Stimulated activated CD8-positive, alpha-beta memory T cell treated with anti-CD3 and anti-CD28 coated beads, Interleukin-7, amount 100 ng/mL, for 4 hours (primary cell): ENCODE measurements at places on chromosomes 11 and 22.
A peak's percentile ranks its signal among the peaks of the same experiment; 100 is the strongest.

- no peak for DNase-seq
These were observed 155.6 kb upstream of the NCAM1 start for GRCh38 chr11:112805658-112806057.

- DNase-seq = no peak
These were observed 31.7 kb downstream of the ADAMTS15 start for GRCh38 chr11:130480186-130480585.

- DNase-seq = no peak
These were observed 61.5 kb downstream of the SMCO4 start for GRCh38 chr11:93481696-93482095.

DNA sequence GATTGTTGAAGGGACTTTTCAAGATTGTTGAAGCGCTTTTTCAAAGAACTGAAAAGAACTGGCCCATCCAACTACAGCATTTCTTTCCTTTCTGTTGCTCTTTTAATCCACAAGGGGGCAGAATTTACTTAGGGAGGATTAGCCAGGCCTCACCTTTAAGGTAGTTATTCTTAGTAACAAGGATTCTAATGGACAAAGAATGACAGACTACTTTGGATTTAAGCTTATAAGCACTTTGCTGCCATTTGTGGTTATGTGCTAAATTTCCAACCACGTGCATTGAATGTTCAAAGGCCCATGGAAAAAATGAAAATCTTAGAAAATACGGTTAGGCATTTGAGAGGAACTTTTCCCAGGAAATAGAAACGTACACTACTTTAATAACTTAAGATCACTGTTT, 49.5 kb upstream of the HSPA8 start:
- DNase-seq = no peak

GRCh38 chr11:765025-765801, 12.1 kb downstream of the GATD1 start:
- DNase-seq = peak; percentile 39

- DNase-seq = no peak
These were observed at the start of gene SLC6A5 for GRCh38 chr11:20599221-20600019. Gene SLC6A5 (plus strand): TSS chr11:20599608. CDS start chr11:20599673, 65 bp downstream.

GRCh38 chr11:75644370-75644769, 24.5 kb downstream of the MAP6 start:
- no peak for DNase-seq

- no peak for DNase-seq
These were observed 65.8 kb downstream of the DCDC1 start for GRCh38 chr11:31303644-31304180.
